ENCODE measurements at places on chromosomes 6 and 20.

DNA sequence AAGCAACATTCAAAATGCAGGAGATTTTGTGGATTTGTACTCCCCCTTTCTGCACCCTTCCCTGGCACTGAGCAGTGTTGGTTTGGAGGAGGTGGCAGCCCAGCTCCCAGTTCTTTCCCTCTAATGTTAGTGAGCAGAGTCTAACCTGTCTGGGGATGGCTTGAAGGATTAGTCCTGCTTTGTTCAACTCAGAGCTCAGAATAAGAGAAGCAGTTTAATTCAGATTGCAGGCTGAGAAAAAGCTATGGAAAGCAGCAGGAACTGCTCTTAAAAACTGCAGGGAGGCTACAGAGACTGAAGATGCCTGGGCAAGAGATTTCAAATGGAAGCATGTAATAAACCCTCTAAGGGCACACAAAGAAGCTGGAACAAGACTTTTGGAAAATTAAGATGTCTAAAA lies 223.4 kb upstream of the GGTLC1 start:
- DNase-seq: no peak

DNA sequence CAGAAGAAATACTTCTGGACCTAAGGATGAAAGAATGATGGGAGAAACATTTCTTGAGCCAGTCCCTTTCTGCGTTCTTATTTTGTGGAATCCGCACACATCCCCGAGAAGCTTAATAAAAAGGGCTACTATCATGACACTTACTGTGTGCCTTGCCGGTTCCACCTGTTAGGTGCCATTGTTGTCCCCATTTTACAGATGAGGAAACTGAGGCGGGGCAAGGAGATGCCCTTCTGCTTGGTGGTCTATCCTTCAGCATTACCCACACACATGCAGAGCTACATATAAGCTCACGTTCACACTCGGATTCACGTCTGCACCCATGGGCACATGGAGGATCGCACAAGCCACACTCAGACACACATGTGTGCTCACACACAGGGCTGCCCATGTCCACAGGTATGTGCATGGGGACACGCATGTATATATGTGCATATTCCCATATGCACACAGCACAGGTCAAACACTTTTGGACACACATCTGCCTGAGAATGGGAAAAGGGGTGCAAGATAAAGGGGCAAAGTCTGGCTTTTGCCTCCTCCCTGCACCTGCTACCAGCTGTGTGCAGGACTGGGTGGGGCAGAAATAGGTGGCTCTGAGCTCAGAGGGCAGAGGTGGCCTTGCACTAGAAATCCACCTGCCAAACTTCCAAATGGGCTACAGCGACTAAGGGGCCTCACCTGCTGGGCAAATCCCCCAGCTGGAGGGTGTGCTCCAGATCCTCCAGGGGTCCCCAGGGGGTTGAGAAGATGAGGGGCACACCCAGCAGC lies 30.5 kb upstream of the ADA start:
- no peak for DNase-seq

DNA sequence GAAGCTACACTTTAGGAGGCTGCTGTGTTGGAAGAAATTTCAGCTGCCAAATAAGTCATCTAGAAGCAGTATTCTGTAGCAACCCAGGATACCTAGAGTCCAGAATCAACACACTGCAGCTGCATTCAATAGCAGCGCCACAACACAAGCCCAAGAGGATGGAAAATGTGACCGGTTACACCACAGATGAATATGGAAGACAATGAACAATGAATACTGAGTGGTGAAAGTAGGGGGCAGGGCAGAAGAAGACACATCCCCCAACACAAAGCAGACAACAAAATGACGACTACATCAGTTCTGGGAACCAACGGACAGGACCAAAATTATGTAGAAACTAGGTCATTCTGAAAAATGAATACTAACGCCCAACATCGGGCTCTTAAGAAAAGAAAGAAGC lies 38.2 kb downstream of the KIF6 start:
- no peak for DNase-seq

- no peak for DNase-seq
Observed at GRCh38 chr6:17831135-17831534, 124.4 kb upstream of the NUP153 start.

GRCh38 chr6:110876806-110877564 lies 2.4 kb downstream of the AMD1 start:
- no peak for DNase-seq

- DNase-seq: no peak
Observed at GRCh38 chr6:27043244-27043643, 204.3 kb upstream of the PRSS16 start.

- DNase-seq: no peak
Observed at GRCh38 chr6:6052216-6052615, 45.5 kb upstream of the NRN1 start.

DNA sequence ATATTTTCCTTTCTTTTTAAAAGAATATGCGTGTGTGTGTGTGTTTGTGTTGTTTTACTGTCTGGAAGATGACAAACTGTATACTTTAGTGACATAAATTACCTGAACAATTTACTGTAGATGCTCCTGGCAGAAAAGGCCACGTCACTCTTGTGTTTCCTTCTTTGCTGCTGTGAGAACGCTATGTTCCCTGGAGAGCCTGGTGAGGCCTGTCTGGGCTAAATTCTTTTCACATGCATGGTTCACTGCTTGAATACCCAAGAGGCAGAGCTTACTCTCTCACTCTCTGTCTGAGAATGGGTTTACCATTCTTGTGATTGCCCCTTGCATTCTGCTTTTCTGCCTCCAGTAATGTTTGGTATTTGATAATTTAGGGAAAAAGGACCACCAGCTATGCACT lies 64.3 kb downstream of the EDN1 start:
- DNase-seq: no peak

- no peak for DNase-seq
Observed at GRCh38 chr6:42981836-42982235, 2.5 kb upstream of the PPP2R5D start.

DNA sequence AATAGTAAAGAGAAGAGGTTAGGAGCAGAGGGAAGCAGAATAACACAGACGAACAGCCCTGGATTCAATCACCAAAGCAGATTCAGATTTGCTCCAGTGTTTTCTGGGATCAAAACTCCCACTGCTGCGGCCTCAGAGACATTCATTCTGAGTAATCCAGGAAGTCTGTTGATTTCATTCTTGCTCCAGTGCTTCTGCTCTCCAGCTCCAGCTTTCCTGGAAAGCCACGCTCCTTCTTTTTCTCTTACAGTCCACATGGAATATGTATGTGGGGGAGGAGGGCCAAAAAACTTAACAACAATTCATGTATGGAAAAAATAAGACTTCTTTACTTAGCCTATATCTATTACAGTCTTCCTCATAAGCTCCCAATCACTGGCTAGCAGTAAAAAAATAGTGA lies 26.4 kb upstream of the UST start:
- DNase-seq: no peak

- no peak for DNase-seq
Observed at GRCh38 chr6:155080881-155081845, 86.0 kb downstream of the TIAM2 start.

DNA sequence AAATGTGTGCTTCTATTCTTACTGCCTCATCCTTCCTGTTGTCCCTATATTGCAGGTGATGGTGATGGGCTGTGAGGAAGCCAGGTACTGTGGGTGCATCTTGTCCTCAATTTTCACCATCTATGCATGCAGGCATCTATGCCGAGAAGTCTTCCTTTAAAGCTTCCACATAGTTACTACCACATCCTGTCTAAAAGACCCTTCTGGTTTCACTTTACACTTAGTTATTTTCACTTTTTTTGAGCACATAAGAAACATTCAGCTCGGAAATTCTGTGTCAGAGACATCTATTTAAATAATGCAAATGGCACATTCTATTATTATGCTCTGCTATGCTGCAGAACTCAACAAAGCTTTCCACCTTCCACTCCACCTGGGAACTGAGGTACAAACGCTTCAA lies 28.2 kb upstream of the FABP7 start:
- DNase-seq: no peak

DNA sequence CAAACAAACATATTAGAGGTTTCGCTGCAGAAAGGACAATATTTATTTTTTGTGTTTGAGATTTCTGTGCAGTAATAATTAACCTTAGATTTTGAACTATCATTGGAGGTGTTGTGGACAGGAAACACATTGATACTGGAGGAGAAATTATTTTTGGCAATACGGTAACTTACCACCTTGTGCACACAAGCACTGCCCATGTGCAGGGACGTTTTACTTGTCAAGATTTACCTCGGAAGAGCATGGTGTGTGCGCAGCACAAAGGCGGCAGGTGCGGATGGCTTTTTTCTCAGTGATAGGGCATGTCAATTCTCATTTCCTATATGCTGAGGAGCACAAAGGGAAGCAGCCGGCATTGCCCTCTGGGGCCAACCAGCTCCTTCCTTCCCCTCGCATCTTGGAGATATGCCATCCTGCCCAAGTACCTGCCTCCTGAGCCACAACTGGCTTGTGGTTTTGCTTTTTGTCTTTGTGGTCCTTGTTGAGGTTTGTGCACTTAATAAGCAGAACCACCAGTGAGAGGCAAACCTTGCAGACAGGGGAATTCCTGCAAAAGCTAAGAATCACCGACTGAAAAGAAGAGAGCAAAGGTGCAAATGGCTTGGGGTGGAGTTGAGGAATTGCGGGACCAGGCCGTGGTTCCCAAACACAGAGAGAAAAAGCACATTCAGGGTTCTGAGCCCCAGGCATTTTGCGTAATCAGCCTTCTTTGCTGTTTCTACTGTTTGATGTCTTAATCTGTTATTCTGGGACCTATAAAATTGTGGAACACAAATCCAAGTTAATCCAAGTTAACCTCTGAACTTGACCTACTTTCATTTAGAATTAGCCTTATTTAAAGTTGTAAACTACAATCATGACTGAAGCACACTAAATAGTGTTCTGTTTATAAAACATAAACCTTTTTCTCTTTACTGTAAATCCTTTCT lies 21.9 kb downstream of the SAMD5 start:
- no peak for DNase-seq

GRCh38 chr6:119255492-119255891 lies 94.1 kb downstream of the MAN1A1 start:
- DNase-seq: no peak

GRCh38 chr6:104418125-104418524 lies 441.6 kb downstream of the HACE1 start:
- DNase-seq: no peak

DNA sequence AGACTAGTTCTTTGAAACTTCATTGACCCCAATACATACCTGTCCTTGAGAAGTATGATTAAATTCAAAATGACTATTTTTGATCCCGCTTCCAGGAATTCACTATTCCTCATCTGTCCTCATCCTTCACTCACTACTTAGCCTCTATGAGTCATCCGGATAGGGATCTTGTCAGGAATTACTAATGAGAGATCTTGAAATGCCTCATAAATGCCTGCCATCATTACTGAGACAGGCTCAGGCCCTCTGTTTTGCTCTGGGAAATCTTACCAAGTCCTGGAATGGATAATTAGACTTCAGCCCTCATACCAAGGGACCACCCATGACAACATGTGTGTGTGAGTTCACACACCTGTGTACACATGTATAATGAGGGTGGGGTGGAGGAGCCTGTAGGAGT lies 2.8 kb upstream of the CYP24A1 start:
- DNase-seq: no peak

DNA sequence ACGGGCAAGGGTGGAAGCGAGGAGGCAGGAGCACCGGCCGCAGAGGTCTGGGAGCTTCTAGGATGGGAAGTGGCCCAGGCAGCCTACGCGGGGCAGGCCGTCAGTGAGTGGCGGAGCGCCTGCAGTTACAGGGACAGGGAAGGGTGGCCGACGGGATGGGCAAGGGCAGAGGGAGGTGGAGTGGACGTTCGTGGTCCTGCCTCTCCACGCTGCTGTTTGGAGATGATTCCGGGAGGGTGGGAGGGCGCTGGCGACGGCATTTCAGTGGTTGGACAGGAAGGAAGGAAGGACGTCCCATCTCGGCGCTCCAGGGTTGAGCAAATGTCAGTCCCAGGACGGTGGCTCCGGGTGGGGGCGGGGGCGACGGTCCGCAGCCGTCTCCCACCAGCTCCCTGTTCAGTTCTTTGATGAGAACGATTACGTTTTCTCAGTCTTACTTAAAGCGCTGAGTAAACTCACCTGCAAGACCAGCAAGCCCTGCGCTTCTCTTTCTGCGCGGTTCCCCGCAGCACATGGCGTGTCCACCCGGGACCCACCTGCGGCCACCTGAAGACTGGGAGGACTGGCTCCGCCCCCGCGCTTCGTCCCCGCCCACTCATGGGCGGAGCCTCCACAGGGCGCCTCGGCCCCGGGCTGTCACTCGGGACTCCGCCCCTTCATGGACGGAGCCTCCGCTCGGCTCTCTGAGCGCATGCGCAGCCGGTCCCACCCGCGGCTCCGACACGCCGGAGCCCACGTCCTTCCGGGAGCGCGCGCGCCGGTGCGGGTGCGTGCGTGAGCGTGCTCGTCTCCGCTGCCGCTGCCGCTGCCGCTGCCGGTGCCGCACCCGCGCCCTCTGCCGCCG lies at the start of gene DNAJC5:
TSS of gene DNAJC5 (plus strand) at position 769 of the 844 bp plus-strand sequence. CDS start 33,220 bp downstream, outside the sequence.
- DNase-seq: peak; percentile 100

DNA sequence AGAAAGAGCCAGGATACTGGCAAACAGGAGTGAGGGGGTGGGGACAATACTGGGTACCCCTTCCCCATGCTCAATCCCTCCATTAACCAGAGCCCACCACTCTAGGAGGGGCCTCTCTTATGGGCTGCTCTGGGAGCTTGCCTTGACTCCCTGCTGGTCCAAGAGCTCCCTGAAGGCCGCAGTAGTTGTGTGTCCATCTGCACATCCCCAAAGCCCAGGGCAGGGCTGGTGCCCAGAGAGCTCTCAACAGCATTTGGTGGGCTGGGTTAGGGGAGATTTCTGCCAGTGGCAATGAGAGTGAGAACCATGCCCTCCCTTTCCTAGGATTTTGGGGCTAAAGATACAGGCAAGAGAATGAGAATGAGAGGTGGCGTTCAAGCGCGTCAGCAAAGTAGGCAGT lies 230.6 kb upstream of the PMEPA1 start:
- no peak for DNase-seq

DNA sequence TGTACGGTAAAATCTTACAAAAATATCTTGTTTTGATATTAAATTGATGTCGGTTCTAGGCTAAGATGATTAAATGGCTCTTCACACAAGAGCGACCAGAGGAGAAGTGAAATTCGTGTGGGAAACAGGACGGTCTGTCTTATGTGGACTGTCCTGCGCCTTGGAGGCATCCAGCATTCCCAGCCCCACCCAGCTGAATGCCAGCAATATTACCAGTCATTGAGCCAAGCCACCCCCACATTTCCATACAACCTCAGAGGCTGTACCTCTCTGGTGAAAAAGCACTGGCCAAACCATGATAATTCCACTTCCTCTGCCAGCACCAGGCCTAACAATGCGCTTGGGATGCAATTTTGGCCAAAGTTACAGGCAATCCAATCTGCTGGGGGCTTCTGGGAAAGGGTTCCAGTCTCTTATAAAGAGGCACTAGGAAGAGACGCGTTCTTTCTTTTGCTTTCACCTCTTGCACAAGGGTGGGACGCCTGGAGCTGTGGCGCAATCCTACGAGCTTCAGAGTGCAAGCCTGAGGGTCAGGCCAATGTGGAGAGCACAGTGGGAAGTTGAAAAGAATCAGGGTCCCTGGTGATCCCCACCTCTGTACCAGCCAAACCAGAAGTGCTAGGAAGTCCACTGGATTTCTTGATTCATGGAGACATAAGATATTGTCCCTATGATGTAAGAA lies 213.1 kb downstream of the PREX1 start:
- no peak for DNase-seq

- no peak for DNase-seq
Observed at GRCh38 chr6:117711369-117711768, 36.1 kb downstream of the NUS1 start.

Measured in GM18507 (cell line).